ENCODE measurements at places on chromosomes 7 and 10.

- no peak for DNase-seq
Observed at GRCh38 chr7:19928247-19928646, 154.8 kb upstream of the TMEM196 start.

DNA sequence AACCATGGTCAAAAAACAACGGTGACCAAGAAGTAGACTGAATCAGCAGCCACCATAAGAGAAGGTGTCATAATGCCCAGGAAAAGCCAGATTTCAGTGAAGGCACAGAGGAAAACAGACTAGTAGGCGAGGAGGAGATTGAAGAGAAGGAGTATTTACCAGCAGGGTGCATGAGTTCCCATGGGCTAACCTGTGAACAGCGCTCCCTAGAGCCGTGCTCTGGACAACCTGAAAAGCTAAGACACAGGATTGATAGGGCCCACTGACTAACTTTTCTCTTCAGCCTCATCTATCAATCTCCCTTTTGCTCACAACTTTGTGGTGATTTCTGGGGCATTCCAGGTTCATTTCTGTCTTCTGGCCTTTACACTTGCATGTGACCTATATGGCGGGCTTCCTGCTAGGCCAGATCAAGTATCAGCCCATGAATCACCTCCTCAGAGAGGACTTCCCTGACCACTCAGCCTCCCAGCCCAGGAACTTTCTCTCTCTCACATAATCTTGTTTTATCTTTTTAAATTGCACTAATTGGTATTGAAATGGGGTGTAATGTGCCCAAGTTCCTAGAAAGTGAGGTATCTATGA is 12.8 kb downstream of the ANKRD22 start:
- DNase-seq: no peak

DNA sequence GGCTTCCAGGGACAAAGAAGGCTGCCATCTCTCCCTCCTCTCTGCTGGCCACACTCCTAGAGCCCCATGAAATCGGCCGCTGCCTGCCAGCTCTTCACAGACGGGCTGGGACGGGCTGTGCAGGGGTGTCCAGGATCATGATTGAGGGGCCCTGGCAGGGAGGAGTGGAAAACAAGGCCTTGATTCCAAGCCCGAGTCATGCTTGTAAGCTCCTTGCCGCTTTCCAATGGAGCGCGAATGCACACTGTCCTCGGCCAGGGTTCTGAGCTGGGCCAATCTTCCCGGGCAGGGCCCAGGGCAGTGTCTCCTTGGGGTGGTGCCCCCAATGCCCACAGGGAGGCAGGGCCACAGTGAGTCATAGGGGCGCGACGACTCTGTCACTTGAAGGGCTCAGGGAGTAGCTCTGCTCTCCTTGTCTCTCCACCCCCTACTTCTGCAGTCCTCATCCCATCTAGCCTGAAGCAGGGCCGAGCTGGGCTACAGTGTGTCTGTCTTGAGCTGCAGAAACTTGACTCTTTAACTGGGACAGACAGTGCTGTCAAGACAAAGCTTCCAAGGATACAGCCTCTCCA is 186.2 kb upstream of the SVIL start:
- no peak for DNase-seq

DNA sequence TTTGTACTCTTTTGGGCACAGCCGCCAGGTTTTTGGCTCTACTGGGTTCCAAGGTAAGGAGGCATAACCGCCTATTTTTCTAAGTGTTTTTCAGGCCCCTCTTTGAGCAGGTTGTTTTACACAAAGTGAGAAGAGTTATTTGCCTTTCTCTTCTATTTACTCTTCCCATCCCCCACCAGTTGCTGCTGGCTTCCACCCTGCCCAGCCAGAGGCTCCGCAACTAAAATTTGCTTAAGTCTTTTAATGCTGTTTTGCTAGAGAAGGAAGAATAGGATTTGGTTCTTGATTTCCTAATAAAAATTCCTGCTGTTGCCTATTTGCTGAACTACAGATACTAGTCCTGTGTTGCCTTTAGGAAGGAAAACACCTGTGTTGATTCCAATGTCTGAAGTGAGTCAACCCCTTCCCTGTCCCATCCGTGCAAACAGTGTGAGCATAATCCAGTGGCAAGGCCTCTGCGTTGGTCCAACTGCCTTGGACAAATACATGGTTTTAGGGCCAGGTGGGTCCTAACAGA is 1.9 kb downstream of the PLA2G12B start:
- no peak for DNase-seq

GRCh38 chr10:122208571-122209430 is 62.3 kb upstream of the BTBD16 start:
- no peak for DNase-seq

DNA sequence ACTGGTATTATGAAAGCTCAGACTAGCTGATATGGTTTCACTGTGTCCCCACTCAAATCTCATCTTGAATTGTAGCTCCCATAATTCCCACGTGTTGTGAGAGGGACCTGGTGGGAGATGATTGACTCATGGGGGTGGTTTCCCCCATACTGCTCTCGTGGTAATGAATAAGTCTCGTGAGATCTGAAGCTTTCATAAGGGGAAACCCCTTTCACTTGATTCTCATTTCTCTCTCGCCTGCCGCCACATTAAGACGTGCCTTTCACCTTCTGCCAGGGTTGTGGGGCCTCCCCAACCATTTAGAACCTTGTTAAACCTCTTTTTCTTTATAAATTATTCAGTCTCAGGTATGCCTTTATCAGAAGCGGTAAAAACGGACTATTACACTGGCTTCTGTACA is 40.3 kb downstream of the COL13A1 start:
- no peak for DNase-seq

DNA sequence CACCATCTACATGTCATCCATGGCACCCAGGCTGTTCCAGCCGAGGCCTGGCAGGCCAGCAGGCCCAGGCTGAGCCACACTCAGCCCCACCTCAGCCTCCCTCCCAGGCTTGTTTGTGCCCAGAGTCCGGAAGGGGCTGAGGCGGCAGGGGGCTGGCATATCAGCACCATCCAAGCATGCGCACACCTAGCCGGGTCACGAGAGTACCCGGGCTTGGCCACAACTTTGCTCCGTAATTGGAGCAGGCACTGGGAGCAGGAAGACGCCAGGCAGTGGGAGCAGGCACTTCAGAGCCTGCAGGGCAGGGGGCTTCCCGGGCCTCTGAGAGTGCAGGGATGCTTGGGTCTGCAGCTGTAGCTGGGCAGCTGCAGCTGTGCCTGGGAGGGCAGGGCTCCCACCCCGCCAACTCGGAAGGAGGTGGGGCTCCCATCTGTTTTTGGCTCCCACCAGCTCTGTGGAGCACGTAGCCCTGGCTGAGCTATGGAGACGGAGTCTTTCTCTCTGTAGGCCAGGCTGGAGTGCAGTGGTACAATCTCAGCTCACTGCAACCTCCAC is 15.2 kb upstream of the TSPAN15 start:
- DNase-seq: no peak

- DNase-seq: no peak
Observed at GRCh38 chr7:92838934-92839333, 2.6 kb upstream of the CDK6 start.

DNA sequence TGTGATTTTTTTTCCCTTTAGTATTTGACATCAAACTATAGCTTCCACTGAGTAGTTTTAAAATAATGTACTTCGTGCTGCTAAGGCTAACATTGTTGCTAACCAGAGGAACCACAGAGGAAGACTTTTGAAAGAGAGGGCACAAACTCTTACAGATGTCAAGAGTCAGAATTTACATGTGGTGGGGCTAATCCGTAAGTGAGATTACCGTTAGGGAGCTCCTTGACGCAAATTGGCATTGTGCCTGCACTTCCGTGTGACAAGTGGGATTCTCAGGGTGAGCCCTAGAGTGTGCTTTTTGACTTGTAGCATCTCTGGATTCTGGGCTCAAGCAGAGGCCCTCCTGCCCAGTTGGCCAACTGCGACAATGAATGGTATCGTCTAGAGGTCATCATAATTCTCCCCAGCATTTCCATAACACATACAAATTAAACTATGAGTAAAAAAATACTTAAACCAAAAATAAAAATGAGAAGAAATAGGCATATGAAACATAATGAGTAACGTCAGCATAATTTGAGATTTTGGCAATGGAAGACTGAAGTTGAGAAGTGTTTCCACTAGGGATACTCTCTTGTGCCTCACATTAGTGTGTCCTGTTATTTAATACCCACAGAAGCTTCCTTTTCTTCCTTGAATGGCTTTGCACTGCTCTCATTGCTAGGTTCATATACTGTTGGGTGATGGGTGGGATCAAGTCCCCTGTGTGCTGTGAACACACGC is 164.0 kb downstream of the SDK1 start:
- peak; percentile 49 for DNase-seq
